ENCODE measurements at places on chromosomes 2 and 18.
A peak's percentile ranks its signal among the peaks of the same experiment; 100 is the strongest.

DNA sequence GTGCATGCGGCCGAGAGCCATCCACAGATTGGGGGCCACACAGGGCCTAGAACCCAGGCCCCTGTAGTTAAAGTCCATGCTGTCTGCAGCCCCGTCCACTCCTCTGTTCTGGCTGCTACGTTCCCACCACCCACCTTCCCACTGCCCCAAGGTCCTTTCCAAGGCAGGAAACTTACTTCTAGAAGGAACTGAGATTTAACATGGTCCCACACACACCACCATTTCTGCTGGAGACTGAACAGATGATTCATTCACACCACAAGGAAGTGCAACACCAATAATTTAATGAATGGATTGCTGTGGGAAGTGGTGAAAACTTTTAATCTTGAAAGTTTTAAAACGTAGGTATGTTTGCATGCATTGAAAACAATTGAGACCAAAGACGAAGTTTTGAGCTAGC is 95.2 kb downstream of the LBH start:
- no peak for DNase-seq

GRCh38 chr2:123913143-123913735 is 111.8 kb upstream of the CNTNAP5 start:
- DNase-seq, result no peak

DNA sequence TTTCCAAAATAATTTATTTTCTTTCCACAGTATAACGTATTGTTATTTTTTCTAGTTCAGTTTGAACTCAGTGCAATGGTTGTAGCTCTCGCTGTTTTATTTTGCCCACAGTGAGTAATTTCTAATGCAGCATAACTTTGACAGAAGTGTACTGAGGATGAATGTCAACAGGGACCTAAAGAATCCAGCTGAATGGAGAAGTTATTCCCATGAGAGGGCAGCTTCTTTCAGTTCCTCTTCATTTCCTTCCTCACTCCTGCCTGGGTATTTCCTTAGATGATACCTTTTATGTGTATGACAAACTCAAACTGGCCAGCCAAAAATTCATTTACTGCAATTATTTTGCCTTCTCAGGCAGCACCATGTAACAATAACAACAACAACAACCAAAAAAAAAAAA is 1223.1 kb upstream of the ZEB2 start:
- DNase-seq, result peak; percentile 10

- peak; percentile 29 for DNase-seq
These were observed 6.8 kb downstream of the SCTR start for GRCh38 chr2:119517433-119517832.

- no peak for DNase-seq
These were observed 152.5 kb downstream of the DTNA start for GRCh38 chr18:34862561-34862960.

DNA sequence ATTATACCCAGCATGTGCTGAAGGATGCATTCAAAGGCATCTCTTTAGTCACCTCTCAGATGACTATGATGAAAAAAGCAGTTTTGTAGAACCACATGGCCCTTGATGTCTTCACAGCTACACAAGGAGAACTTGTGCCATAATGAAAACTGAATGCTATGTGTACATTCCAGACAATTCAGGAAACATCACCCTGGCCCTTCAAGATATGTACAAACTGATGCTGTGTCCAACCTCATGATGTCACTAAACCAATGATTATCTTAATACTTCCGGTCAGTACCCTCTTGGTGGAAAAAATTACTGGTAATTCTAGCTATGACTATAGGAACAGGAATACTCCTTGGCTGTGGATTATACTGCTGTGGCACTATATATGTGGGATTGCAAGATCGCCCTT is 20.0 kb downstream of the DUSP11 start:
- DNase-seq, result no peak

DNA sequence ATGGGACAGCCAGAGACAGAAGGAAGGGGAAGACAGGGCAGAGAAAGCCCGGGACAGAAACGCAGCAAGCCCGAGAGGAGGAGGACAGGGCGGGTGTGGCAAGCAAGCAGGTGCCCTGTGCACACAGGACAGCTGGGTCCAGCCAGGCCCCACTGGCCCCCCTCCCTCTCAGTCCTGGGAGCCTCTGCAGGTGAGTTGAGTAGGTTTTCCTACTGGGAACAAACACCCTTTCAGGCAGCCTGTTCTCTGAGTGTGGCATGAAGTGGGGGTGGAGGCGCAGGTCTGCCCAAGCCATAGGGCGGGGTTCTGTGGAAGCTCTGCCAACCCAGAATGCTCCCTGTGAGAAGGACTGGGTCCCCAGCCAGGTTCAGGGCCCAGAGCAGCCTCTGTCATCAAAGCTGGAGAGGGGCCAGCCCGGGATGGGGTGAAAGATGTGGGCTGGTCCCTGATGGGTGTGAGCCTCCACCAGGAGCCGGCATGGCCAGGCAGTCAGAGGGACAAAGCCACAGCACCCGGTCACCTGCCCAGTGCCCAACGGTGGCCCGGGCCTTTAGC is 129.4 kb downstream of the TFCP2L1 start:
- DNase-seq, result no peak

GRCh38 chr2:182758379-182758778 is 42.3 kb downstream of the DNAJC10 start:
- no peak for DNase-seq

- DNase-seq, result peak; percentile 70
These were observed 435.7 kb downstream of the ZEB2 start for GRCh38 chr2:144084114-144084661.

GRCh38 chr2:43724728-43725526 is 48.7 kb upstream of the C1GALT1C1L start:
- peak; percentile 35 for DNase-seq

GRCh38 chr18:22739789-22740188 is 193.3 kb upstream of the RBBP8 start:
- DNase-seq, result no peak

- no peak for DNase-seq
These were observed 126.1 kb downstream of the THNSL2 start for GRCh38 chr2:88296247-88296646.

- no peak for DNase-seq
These were observed 449.8 kb downstream of the NRXN1 start for GRCh38 chr2:50582164-50582563.

DNA sequence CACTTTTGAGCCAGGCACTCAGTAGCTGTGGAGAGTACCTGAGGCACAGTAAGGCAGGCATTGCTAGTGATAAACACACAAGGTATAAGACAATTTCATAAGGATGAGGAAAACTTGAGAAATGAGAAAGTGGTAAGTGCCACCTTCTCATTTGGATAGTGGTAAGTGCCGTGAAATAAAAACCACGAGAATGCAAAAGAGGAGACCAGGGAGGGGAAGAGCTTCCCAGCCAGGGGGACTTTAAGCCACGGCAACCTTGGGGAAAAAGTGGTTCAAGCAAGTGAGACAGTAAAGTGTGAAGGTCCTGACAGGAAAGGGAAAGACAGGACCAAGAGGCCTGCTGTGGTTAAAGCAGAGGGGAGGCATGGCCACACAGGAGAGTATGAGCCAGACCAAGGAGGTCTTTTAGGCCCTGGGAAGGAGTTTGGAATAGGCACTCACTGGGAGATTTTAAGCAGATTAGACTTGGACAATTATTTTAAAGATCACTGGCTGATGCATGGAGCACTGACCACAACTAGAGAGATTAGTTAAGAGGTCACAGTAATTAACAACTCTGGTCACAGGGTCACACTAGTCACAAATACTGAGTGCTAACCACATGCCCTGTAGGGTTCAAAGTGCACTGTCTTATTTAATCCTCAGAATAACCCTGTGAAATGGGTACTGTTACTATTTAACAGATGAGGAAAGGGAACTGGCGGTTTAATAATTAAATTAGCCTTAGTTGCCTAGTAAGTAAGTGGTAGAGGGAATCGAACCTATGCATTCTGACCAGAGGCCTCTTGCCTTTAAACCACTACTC is 50.1 kb downstream of the THOC1 start:
- DNase-seq, result no peak

- no peak for DNase-seq
These were observed 31.0 kb downstream of the EDAR start for GRCh38 chr2:108958002-108958401.

DNA sequence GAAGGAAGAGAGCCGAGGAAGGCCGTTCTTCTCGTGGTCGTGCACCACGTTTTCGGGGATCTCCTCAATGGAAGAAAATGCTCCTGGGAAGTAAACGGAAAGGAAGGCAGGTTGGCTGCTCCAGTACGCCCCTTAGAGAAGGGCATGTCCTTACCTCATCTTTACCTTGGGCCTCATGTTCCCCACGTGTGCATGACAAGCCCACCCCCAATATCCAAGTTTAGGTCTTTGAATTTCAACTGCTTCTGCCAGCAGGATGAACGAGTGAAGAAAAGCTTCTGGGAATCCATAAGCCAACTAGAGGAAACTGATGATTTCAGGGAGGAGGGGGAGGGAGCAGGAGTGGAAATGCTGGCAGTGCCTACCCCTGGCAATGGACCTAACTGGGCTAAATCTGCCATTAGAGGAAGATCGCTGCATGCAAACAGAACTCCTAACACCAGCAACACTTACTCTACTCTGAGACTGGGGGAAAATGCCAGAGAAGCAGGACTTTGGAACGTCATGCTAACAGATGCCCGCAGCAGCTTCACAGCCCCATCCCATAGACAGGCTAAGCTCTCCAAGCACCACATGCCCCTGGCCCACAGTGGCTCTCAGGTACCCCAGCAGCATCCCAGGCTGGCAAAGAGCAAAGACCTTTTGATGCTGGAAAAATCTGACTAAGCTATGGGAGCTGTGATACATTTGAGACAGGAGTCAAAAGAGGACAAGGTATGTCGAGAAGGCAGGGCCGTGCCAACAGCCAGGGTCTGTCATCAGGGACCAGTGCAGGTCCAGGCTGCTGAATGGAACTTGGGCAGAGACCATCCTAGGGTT is 21.7 kb downstream of the CHST10 start:
- DNase-seq, result no peak

- DNase-seq, result no peak
These were observed 195.5 kb upstream of the CYRIA start for GRCh38 chr2:16861111-16861510.

GRCh38 chr2:134662751-134663150 is 56.0 kb downstream of the TMEM163 start:
- no peak for DNase-seq

DNA sequence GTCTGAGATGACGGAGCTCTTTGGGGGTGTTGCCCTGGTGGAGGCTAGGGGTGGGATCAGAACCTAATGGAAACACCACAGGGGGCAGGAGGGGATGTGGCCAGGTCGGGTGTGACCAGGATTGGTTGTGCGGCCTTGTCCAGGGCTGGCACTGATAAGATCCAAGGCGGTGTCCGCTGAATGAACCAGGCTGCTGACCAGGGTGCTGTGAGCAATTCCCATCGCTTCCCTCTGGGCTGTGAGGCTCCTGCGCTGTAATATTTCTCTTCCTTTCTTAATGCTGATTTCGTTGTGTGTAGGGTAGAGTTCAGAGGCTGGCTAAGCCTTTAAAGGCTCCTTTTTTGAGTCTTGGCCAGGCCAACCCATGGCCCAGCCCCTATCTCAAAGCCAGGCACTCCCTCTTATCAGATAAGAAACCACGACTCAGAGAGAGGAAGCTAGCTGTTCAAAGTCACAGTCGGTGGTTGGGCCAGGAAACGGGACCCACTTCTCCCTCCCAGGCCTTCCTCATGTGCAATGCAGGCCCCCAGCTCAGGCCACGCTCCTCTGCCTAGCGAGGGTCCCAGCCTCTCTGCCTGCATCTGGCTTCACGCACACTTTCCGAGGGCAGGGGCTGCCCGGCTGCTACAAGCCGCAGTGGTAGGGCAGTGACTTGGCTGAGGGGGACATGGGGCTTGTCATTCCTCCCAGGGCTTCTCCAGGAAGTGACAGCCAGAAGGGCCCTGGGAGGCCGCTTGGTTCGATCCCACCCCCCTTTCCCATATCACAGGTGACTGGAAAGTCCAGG is 26.0 kb upstream of the FOSL2 start:
- peak; percentile 29 for DNase-seq

DNA sequence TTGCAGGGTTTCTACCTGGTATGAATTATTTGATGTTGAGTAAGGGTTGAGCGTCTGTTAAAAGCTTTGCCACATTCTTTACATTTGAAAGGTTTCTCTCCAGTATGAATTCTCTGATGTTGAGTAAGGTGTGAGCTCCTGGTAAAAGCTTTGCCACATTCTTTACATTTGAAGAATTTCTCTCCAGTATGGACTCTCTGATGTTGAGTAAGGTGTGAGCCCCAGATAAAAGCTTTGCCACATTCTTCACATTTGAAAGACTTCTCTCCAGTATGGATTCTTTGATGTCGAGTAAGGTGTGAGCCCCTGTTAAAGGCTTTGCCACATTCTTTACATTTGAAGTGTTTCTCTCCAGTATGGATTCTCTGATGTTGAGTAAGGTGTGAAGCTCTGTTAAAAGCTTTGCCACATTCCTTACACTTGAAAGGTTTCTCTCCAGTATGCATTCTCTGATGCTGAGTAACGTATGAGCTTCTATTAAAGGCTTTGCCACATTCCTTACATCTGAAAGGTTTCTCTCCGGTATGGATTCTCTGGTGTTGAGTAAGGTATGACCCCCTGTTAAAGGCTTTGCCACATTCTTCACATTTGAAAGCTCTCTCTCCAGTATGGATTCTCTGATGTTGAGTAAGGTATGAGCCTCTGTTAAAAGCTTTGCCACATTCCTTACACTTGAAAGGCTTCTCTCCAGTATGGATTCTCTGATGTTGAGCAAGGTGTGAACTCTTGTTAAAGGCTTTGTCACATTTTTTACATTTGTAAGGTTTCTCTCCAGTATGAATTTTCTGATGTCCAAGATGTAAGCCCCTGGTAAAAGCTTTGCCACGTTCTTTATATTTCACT is 27.1 kb downstream of the ZNF519 start:
- no peak for DNase-seq

GRCh38 chr2:113305146-113305545 is 26.4 kb upstream of the PAX8 start:
- DNase-seq, result no peak

DNA sequence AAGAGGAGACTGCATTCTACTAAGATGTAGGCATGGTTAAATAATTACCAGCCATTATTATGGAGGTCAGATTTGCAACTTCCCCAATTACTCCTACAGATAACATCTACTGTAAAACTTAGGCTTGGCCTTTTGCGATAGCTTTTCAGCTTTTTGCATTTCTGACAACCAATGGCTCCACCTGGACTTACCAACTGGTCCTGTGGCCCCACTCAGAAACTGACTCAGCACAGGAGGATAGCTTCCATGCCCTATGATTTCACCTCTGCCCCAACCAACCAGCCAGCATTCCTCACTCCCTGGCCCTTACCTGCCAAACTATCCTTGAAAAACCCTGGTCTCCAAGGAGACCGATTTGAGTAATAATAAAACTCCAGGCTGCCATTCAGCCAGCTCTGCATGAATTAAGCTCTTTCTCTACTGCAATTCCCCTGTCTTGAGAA is 28.2 kb downstream of the TUBB6 start:
- DNase-seq, result no peak

DNA sequence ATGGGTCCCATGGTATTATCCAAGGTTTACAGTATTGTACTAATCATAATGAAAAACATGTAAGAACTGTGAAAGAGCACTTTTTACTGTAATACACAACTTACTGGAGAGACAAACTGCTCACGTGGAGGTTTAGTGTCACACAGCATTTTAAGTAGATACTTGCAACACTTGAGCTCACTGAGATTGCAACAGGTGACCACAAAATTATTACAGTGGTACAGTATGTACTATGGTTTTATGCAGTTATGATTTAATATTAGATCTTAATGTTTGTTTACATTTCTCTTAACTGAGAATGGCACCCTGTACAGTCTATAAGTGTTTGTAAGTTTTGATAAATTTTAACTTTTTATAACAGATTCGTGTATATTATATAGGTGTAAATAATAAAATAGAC is 118.6 kb upstream of the SKOR2 start:
- DNase-seq, result no peak

Data from brain microvascular endothelial cell (primary cell).